ENCODE measurements at places on chromosomes 6 and 20.
A peak's percentile ranks its signal among the peaks of the same experiment; 100 is the strongest.

DNA sequence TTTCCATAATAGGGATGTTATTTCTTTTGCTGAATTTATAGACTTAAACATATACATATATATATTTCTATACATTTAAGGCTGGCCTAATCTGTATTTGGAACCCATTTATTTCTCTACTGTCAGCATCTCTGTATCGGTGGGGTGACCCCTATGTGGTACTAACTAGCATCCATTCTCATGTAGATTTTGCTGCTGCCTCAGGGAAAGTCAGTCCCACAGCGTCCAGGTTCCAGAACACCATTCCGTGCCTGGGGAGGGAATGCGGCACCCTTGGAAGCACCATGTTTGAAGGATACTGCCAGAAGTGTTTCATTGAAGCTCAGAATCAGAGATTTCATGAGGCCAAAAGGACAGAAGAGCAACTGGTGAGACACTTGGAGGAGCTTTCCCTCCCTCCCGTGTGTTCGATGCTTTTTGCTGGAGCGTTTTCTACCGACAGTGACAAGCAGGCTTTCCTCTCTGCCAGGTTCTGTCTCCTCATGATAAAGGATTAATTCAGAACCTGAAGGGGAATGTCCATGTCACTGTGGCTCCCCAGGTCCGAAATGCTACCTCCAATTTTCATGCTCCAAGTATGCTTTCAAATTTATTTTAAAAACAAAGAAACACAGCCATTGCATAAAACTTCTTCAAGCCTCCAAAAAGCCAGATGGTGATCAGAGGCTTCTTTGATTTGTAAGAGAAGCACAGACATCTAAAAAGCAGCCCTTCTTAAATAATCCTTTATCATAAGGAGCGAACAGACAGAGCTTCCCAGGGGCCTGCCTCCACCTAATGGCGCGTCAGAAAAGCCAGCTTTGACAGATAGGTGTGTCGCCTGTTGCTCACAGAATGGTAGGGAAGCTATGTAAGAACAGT lies 13.1 kb downstream of the TNFAIP3 start:
- peaks cover 34% of the 10 kb centered on the region for H3K36me3 ChIP-seq
- H3K27me3 ChIP-seq, result no peaks in the 10 kb centered on the region
- H3K27ac ChIP-seq, result no peak overlapping the region
- no peak overlapping the region for H3K4me3 ChIP-seq

- no peak for DNase-seq
- H3K4me1 ChIP-seq, result no peaks in the 10 kb centered on the region
- H3K36me3 ChIP-seq, result no peaks in the 10 kb centered on the region
- no peak overlapping the region for H3K27ac ChIP-seq
- no peaks in the 10 kb centered on the region for H3K27me3 ChIP-seq
Measured at GRCh38 chr6:37940074-37940847, 120.7 kb downstream of the ZFAND3 start.

DNA sequence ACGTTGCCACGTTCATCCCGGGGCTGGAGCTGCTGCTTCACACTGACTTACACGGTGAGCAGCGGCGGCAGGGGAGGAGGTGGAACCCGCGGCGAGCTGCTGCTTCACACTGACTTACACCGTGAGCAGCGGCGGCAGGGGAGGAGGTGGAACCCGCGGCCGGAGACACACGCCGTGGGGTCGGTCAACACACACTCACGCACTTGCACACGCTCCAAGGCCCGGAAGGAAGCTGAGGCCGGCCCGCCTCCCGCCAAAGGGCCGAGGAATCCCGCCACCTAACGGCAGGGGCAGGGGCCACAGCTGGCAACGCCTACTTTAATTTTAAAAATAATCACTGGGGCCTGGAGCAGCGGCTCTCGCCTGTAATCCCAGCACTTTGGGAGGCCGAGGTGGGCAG lies 94.4 kb upstream of the FOXC1 start:
- no peaks in the 10 kb centered on the region for H3K4me1 ChIP-seq
- no peak overlapping the region for H3K27ac ChIP-seq
- no peak for DNase-seq
- no peaks in the 10 kb centered on the region for H3K36me3 ChIP-seq
- H3K4me3 ChIP-seq, result no peak overlapping the region
- H3K27me3 ChIP-seq, result no peaks in the 10 kb centered on the region

GRCh38 chr20:25539742-25540672 lies 45.3 kb downstream of the NINL start:
- H3K4me1 ChIP-seq, result peaks cover 35% of the 10 kb centered on the region
- H3K27ac ChIP-seq, result peak overlapping the region; percentile 12
- H3K4me3 ChIP-seq, result peak overlapping the region; percentile 68
- no peaks in the 10 kb centered on the region for H3K27me3 ChIP-seq
- H3K36me3 ChIP-seq, result no peaks in the 10 kb centered on the region

Measured in GM23248 (cell line).